ENCODE measurements at places on chromosomes 7 and 10.

DNA sequence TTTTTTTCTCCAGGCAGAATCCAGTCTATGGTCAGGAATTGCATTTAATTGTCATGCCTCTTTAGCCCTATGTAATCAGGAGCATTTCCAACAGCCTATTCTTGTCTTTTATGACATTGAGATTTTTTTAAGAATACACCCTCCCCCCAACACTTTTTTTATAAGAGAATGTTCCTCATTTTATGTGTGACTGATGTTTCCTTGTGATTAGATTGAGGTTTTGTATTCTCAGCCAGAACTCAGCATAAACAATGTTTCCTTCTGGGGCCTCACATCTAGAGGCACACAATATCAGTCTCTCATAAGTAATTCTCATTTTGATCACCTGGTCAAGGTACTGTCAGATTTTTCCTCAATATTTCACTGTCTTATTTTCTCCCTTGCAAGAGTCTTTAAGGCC lies 193.4 kb upstream of the PDE1C start:
- DNase-seq: no peak

GRCh38 chr7:143429770-143430698 lies 13.2 kb upstream of the TAS2R60 start:
- no peak for DNase-seq

- DNase-seq: no peak
Measured at GRCh38 chr7:45710271-45711160, 136.3 kb downstream of the ADCY1 start.

DNA sequence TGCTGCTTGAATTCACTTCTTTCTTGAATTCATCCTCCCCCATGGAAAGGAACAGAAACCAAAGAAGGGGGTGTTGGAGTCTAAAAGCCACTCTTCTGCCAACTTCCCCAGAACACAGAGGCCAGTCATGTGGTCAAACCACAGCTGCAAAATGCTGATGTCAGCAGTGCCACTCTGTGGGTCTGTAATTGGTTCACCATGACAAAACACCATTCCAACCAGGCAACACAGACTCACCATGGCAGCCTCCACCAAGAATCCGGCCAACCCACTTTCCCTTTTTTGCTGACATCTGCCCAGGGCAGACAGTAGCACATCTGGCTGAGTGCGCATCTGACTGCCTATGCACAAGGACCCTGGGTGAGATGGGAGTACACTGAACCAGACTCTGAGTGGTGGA lies 16.8 kb downstream of the OSBPL3 start:
- peak; percentile 50 for DNase-seq

- no peak for DNase-seq
Measured at GRCh38 chr10:3065622-3066021, 1.7 kb upstream of the PFKP start.

DNA sequence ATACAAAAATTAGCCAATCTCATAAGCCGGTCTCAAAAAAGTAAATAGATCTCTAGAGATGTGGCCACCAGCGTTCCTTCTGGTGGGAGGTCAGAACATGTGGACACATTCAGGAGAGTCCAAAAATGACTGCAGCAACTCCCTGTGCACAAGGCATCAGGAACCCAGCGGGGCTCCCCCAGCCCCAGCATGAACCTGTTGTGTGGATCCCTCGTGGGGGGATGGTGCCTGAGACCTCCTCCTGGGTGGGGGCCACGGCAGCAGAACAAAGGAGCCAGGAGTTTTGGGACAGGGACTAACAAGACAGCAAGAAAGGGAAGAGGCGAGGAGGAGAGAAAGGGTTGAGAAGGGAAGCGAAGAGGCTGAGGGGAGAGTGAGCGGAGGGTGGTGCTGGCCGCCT lies 121.8 kb downstream of the WDR37 start:
- DNase-seq: no peak

GRCh38 chr7:124152859-124153692 lies 120.2 kb upstream of the TMEM229A start:
- no peak for DNase-seq

DNA sequence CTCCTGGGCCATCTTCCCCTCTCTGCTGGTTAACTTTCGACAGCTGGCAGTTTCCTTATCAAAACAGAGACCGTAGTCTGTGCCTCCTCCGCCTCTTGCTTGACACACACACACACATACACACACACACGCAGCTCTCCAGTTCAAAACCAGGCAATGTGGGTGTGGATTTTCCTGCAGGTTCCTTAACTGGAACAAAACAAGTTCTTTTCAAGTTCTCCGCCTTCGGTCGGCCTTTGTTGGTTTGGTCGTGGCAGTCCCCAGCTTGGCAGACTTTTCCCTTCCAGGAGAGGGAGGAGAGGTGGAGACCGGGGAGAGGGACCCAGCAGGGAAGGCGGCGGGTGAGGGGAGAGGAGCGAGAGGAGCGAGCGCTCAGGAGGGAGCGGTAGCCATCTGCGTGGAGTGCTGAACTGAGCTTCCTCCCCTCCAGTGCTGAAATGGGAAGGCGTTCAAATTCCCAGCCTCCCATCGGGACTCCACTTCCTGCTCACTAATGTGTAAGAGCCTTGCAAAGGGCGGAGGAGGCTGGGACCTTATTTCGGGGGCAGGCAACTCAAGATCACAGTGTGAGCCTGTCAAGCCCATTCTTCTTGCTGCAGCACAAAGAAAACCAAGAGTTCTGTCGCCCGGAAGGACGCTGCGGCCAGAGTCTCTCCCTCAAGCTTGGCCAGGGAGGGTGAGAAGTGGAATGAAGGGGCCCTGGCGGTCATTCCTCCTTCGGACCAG lies 120.6 kb downstream of the PRPF18 start:
- peak; percentile 84 for DNase-seq

Measured in left cardiac atrium (tissue), 4 donors.